Left lung (tissue), 14 donors: ENCODE measurements at places on chromosomes 2 and 18.

DNA sequence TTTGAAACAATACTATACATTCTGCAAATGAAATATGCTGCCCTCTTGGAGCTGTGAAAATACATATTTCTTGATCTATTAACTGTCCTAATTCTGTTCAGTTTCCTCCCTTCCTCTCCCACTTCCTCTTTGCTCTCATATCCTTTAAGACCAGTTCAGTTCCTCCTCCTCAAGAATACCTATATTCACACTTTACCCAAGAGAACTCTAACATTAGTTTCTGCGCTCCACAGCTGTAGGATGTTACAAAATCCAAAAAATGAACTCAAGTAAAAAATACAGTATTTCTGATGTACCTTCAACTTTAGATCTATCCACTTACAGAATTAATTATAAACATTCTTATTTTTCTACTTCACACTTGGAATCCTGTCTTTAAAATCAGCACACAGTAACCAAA is 5.4 kb downstream of the ITSN2 start:
- no peak for DNase-seq

GRCh38 chr2:44098891-44099290 is 69.8 kb upstream of the PPM1B start:
- no peak for DNase-seq

GRCh38 chr2:123958011-123958410 is 67.1 kb upstream of the CNTNAP5 start:
- DNase-seq, result no peak

GRCh38 chr2:181678861-181679543 is 1.3 kb downstream of the NEUROD1 start:
- DNase-seq, result no peak

DNA sequence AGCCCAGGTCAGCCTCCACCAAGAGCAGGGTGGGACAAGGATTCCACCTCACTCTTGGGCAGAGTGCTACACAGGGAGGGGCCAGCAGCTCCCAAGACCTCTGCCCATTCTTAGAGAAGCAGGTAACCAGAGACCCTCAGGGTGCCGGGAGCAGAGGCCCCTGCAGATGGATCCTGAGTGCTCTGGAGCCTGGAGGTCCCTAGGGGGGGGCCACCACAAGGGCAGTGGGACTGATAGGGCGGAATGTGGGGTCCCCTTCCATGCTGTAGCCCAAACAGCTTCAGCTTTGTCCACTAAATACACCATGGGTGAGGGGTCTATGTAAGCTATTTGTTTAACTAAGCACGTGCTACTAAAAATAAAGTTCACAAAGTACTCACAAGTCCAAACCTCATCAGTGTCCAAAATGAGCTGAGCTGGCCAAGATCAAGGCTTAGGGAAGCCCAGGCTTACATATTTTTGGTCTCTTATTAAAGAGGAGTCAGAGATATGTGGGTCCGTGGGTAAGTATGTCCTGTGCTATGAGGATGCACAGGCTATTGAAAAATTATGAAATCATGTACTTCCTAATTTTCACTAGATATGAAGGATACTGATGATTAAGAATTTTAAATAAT is 21.5 kb upstream of the GPC1 start:
- DNase-seq, result no peak

GRCh38 chr2:102758439-102758838 is 3.4 kb upstream of the TMEM182 start:
- no peak for DNase-seq

GRCh38 chr2:29587402-29588190 is 333.8 kb downstream of the ALK start:
- no peak for DNase-seq

- DNase-seq, result no peak
Measured at GRCh38 chr2:174080672-174081121, 115.5 kb upstream of the SP3 start.

DNA sequence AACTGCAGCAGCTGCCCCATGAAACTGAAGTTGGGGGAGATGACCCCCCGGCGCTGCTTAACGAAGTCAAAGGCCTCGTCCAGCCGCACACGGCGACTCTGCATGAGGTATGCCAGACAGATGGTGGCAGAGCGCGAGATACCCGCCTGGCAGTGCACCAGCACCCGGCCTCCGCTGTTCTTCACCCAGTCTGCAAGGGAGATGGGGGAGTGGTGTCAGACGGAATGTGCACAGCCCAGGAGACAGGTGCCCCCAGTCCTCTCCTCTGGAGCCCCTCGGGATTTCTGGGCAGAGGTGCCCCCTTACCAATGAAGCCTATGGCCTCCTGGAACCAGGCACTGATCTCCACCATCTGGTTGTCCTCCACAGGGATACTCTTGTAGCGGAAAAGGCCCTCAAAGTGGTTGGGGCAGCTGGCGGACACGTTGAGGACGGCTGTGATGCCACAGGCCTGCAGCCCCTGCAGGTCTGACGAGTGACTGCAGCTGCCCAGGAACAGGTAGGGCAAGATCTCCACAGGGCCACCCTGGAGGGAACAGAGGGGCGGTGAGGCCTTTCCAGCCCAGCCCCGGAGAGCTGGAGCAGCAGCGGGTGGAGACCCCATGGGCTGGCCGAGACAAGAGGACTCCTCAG is 1.3 kb downstream of the DUSP2 start:
- DNase-seq, result no peak

- DNase-seq, result no peak
Measured at GRCh38 chr2:23128684-23129292, 256.2 kb upstream of the KLHL29 start.

GRCh38 chr2:33291278-33292013 is 185.0 kb upstream of the RASGRP3 start:
- DNase-seq, result no peak

- DNase-seq, result no peak
Measured at GRCh38 chr18:78892721-78893120, 86.9 kb upstream of the SALL3 start.

DNA sequence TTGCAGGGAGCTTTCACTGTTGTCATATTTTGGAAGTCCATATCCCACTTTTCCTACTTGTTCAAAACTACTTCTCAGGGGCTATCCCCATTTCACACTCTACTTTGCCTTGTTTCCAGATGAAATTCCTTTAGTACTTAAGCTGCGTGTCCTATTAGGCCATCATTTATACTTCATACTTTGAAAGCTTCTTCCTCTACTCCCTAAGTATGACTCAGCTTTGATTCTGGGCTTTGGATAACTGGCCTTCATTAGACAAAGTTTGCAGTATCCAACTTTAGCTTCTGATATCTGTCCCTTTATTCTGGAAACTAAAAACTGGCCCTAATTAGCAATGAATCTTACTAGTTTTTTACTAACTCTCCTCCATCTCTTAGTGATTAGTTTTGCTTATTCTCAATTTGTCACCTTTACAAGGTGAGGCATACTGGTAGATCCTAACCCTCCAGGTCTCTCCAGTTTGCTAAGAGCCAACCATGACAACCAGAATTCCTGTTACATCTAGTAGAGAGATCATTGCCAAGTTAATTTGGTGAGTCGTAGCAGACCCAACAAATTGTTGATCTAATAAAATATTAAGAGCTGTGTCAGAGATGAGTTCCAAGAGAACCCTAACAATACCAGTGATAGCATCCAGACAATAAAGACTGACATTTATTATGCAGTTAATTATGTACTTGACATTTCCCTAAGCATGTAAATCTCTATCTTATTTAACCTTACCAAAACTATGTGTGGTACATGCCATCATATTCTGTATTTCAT is 31.2 kb upstream of the ITGAV start:
- DNase-seq, result no peak

DNA sequence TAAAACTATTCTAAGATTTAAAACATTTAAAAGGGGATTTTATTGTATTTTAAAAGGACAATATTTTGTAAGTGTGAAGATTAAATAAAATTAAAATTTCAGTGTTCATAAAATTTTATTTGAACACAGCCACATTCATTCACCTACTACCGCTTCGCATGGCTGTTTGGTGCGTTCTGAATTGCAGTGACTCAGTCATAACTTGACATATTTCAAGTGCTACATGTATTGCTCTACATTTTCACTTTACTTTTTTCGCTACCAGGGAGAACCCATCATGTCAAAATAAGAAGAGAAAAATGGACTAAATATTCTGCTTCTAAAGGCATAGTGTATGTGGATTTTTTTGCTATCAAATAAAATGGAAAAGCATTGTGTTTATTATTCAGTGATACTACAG is 8.7 kb downstream of the PTH2R start:
- DNase-seq, result no peak

DNA sequence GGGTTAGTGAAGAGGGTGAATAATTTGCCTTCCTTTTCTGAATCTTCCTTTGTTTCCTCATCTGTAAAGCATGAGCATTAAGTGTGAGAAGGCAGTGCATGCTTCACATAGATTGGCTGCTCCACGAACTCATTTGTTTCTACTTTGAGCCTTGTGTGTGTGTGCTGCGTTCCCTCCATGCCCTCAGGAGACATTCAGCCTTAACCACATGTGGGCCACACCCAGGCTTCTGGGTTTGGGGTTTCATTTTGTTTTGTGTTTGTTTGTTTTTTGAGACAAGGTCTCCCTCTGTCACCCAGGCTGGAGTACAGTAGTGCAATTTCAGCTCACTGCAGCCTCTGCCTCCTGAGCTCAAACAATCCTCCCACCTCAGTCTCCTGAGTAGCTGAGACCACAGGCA is 843.3 kb downstream of the GALR1 start:
- DNase-seq, result no peak
